ENCODE measurements at places on chromosomes 11 and 22. TPM values are rescaled to one million over a fixed set of nuclear protein-coding genes. Genes with fewer than 3 reads are reported as not detected.

Gene RBMXL2
- not detected for total RNA-seq

Gene LARGE1
- 12.1 TPM for total RNA-seq

Gene FHIP1B
- 7.8 TPM for total RNA-seq

Gene MLC1
- 0.65 TPM for total RNA-seq

Gene VPREB1
- total RNA-seq: not detected

Gene CDC42EP1
- 7.0 TPM for total RNA-seq

Gene NTM
- total RNA-seq: 15.4 TPM

Gene RNF26
- total RNA-seq: 2.8 TPM

Gene LDHAL6A
- total RNA-seq: not detected

Gene OR8G5
- total RNA-seq: not detected

Gene ZNF280B
- total RNA-seq: 0.46 TPM

Gene PGM2L1
- 3.0 TPM for total RNA-seq

Gene NLRP10
- total RNA-seq: 0.14 TPM

Gene SLC5A12
- 0.14 TPM for total RNA-seq

Gene CREB3L1
- total RNA-seq: 30.7 TPM

Gene OR52E8
- not detected for total RNA-seq

Gene GRM5
- under 0.01 TPM for total RNA-seq

Gene OR52A1
- total RNA-seq: not detected

Gene ENTHD1
- not detected for total RNA-seq

Gene OR52I1
- total RNA-seq: not detected

Gene GAB2
- 11.7 TPM for total RNA-seq

Gene IGLL5
- not detected for total RNA-seq

Gene SESN3
- total RNA-seq: 22.9 TPM

Gene DCPS
- total RNA-seq: 9.8 TPM

Gene HORMAD2
- under 0.01 TPM for total RNA-seq
